ENCODE measurements at places on chromosomes 16 and 17.

DNA sequence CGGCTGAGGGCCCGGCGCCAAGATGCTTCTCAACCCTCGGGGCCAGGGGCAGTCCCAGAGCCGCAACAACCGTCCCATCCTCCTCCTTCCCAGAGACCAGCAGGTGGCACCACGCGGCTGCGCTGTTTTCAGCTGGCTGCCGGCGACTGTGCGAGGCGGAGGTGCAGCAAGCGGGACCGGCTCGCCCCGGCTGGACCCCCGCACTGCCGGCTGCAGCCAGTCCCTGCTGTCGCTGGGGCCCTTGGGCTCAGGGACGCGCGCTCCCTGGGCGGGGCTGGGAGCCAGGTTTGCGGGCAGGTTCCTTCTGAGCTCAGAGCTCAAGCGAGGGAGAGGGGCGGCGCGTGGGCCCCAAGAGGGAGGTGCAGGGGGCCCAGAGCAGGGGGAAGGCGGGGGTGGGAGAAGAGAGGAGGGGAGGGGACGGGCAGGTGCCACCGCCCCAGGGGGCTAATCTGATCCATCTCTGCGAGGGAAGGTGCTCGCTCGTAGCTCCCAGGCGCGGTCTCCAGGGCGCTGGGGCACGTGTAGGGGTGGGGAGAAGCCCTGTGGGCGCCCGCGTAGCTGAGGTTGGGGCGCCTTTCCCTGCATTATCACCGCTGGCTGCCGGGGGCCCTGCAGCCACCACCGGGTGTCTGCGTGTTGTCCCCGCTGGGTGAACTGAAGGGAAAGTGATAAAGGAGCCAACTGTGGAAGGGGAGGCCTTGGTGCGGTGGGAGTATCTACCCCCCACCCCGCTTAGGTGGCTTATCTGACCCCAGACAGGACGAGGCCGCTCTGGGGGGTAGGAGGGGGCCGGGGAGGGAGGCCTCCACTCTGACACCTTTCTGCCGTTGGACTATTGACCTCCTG is 24.2 kb downstream of the STAT5A start:
- peak; percentile 80 for DNase-seq

GRCh38 chr16:50266337-50267091 is at the start of gene ADCY7:
TSS of gene ADCY7 (plus strand) at chr16:50266551. CDS start at chr16:50288180, 21,629 bp downstream.
- peak; percentile 63 for DNase-seq

DNA sequence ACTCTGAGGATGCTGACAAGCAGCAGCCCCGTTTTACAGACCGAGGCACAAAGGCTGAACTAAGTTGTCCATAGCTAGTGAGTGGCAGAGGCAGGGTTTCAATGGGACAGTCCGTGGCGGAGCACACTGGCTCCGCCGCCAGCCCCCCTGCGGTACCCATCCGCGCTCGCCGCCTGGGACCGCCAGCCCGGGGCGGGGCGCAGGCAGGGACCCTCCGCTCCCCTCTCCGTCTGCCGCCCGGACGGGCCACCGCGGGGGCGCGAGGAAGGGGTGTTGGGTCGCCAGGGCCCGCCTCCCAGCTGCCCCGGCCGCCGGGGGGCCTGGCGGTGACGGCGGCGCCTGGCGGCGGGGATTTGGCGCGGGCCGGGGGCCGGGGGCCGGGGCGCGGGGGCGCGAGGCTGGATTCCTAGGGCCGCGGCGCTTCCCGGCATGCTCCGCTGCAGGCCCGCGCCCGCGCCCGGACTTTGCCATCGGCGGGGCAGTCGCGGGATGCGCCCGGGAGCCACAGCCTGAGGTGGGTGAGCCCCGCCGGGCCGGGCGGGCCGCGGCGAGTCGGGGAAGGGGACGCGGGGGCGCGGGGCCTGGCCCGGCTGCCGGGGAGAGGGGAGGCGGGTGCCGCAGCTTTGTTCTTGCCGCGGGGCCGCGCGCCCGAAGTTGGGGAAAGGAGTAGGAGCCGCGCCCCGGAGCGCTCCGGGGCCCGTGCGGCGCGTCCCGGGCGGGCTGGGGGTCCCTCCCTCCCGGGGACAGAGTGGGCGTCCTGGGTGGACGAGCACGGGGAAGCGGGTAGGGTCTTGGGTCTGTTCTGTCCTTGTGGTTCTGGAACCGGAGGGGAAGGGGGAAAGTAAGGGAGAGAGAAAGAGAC is at the start of gene TMEM98:
Gene TMEM98, plus strand, starts transcription at position 430 of the 862 bp plus-strand sequence. CDS start 3,376 bp downstream, outside the sequence.
- peak; percentile 43 for DNase-seq

- no peak for DNase-seq
Observed at GRCh38 chr17:41544491-41544892, 16.4 kb upstream of the KRT19 start.

DNA sequence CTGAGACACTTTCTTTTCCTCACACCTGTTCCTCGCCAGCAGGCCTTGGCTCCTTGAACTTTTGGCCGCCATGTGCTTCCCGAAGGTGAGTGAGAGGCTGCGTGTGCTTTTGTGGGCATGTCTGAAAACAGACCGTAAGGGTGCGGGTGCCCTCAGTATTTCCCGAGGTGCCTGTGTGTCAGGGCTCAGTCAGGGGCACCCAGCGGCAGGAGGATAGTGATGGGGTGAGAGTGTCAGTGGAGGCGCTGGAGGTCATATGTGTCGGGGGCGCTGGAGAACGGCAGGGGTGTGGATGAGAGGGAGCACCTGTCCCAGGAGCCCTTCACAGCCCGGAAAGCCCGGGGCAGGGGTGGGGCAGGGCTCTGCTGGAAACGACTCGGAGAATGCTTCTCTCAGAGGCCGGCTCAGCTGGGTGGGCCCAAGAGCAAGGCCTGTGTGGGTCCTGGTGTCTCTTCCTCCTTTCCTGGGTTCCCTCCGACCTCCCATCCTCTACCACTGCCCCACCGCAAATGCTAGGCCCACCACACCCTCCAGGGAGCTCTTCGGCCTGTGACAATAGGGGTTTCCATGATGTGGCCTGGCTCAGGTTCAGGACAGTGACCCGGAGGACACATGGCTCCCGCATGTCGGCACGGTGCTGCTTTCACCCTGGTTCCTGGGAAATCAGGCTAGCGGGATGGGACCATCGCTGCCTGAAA is 451 bp downstream of the IL32 start:
- DNase-seq = no peak

All from stomach (tissue), 19 donors.